Stimulated activated CD4-positive, alpha-beta T cell treated with anti-CD3 and anti-CD28 coated beads, Interleukin-1b, Interleukin-23, amount 100 ng/mL, for 1 hour (primary cell): ENCODE measurements at places on chromosomes 4 and X.

DNA sequence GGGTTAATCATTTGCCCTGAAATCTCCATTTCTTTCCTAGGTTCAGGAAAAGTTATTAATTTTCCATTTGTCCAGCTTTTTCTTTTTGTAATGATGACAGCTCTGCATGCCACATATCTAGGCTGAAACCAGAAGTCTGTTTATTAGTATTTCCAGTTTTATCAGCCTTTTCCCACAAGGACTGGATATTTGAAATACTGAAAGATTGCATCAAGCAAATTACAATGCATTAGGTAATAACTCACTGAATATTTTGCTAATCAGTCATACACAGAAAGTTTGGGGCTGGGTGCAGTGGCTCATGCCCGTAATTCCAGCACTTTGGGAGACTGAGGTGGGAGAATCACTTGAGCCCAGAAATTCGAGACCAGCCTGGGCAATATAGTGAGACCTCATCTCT lies 21.5 kb downstream of the SLC9A7 start:
- no peak for DNase-seq

GRCh38 chrX:28649541-28649940 lies 62.3 kb downstream of the IL1RAPL1 start:
- DNase-seq = no peak

- DNase-seq = no peak
Measured at GRCh38 chr4:74674750-74675149, 119.6 kb downstream of the BTC start.

- DNase-seq = no peak
Measured at GRCh38 chrX:108511721-108512120, 72.1 kb downstream of the COL4A5 start.

DNA sequence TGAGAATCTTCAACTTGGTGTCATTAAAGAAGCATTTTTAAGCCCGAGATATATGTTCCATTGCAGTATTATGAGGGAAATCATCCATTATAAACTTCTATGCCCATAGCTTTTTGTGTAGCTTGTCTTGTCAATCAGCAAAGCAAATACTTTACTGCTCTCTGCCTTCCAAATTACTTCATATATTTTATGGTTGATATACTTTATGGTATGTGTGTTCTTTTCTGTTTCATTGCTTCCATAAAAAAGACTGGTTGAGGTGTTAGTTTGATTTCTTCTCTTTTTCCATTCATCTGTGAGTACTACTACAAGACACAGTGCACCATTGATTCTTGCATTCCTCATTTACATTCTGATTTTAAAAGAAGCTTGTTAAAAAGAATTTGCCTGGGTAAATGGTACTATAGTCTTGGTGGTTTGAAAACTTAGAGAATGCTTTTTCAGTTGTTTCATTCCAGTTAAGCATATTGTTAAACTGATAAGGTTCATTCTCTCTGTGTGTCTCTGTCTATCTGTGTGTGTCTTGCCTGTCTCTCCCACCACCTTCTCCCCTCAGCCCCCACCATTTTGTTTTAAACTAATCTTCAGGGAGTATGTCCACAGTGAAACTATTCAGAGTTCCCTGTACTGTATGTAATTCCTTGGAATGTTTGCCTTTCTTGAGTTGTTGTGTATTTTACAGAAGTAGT lies 27.1 kb downstream of the STAG2 start:
- DNase-seq = no peak

DNA sequence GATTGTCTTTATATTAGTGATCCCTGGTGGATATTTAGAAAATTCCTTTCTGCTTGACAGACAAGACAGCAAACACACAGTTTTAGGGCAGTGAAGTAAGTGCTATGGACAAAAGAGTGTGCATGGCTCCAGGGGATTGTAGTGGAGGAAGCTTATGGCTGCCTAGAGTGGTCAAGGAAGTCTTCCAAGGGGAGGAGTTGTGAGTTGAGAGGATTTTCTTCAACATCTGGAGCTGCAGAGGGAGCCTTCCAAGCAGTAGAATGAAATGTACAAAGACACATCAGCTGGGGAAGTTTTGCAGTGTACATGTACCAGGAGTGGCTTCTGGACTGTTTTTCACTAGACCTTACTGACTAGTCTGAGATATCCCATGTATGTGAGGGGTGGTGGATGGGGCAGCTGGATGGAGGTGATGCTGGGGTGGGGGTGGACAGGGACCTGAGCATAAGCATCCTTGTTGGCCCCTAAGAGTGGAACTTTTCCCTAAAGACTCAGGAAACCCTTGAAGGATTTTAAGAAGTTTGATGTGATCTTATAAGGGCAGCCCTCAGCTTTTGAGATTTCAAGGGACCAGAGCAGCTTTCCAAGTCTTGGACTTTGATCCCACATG lies 160.5 kb upstream of the TAPT1 start:
- no peak for DNase-seq

DNA sequence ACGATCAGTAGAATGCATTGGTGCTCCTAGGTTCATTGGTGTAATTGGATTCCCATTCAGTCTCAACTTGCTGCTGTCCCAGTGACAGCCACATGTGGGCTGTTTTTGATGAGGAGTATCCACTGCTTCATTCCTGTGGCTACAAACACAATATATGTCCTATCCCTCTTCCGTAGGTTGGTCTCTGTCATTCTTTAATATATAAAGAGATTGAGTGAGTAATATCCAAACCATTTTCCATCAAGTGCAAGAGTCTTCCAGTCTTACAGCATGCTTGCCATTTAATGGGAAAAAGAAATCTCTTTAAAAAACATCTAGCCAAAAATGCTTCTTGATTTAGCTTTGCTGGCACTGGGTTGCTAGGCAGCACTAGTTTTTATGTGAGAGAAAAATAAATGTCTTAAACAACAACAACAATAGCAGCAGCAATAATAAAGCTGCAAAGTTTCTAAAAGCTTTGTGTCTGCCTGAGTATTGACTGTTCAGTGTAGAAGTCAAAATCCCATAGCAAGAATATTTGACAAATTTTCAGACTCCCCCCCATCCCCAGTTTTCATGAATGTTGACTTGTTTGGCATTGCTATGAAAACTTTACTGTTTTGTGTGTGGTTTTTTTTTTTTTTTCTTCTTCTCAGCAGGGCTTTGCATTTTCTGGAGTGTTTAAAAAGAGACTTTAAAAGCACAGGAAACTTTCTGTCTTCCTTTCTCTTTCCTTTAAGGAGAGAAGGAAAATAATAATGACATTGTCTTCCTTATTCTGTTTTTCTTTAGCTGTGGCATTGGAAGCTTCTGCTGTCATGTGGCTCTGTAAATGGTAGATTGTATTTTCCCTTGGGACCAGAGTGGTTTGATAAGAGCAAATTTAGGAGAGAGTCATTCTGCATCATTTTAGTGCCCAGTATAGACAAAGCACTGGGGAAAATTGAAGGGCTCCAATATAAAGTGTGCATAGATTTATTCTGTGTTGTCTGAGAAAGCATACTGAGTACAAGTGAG lies 244.3 kb downstream of the ARHGAP10 start:
- DNase-seq = no peak

DNA sequence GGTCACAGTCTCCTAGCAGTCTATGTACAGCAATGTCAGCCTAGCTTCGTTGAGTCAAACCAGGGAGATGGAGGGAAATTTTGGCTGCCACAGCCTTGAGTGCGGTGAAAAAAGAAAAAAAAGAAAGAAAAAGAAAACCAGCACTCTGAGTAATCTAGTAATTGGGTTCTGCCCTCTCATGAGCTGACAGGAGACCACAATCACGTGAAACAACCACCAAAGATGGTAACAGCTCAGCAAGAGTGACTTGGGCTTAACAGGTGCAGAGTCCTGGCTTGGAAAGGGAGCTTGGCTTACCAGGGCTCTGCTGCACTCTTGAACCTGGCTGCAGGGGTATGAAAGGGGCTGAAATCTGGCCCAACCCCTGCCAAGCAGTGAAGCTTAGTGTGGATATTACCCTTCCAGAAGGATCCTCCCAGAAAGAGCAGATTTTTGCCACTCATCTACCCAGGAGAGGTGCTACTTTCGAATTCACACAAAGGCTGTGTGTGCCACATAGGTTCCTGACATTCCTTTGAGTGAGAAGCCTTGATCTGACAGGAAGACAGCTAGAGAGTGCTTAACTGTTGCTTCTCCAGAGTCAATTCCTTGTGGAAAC lies 350.3 kb downstream of the PTTG2 start:
- DNase-seq = peak; percentile 31

- no peak for DNase-seq
Measured at GRCh38 chr4:153497091-153497531, 31.0 kb downstream of the TMEM131L start.

DNA sequence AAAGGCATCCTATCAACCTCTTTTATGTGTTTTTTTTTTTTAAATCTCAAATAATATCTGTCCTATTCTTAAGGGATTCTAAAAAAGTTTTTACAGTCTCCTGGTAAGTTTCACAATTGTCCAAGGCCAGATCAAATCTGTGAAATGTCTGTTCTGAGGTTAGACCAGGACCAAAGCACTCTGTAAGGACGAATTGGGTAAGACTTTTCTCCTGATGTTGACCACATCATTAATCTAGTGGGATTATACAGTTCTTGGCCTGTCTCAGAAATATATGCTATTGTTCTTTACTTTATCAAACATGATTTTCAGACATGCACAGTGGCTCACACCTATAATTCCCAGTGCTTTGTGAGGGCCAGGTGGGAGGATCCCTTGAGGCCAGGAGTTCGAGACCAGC lies 45.8 kb upstream of the TMEM131L start:
- DNase-seq = no peak

- no peak for DNase-seq
Measured at GRCh38 chr4:92266521-92266920, 37.2 kb upstream of the GRID2 start.

DNA sequence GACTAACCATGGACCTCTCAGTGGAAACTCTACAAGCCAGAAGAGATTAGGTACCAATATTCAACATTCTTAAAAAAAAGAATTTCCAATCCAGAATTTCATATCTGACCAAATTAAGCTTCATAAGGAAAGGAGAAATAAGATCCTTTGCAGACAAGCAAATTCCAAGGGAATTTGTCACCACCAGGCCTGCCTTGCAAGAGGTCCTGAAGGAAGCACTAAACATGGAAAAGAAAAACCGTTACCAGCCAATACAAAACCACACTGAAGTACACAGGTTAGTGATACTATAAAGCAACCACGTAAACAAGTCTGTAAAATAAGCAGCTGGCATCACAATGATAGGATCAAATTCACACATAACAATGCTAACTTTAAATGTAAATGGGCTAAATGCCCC lies 156.6 kb downstream of the FAM13A start:
- no peak for DNase-seq

DNA sequence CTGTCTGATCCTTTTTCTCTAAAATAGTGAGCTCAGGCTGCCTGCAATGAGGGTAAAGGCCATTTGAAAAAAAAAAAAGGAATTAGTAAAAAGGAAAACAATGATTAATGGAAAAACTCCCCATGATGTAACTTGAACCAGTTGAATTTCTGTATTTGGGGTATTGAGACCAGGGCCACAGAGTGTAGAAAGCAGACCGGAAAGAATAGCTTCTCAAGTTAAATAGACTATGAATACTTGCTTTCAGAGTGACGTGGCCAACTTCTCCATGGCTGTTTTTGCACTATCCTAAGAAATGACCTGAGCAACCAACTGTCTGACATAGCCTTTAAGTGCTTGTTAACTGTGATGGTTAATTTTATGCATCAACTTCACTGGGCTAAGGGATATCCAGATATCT lies 222.1 kb upstream of the INTU start:
- DNase-seq = no peak

DNA sequence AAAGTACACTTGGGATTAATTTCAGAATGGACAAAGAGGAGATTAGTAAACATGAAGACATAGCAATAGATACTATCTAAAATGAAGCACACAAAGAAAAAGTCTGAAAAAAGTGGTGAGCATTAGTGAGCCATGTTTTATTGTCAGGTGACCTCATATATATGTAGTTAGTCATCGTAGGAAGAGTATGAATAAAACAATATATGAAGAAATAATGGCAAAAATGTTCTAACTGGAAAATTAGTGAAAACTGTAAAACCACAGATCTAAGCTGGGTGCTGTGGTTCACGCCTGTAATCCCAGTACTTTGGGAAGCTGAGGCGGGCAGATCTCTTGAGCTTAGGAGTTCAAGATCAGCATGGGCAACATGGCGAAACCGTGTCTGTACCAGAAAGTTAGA lies 67.9 kb downstream of the RBPJ start:
- DNase-seq = no peak
